Fibroblast of pulmonary artery (primary cell): ENCODE measurements at places on chromosomes 3 and 15.

DNA sequence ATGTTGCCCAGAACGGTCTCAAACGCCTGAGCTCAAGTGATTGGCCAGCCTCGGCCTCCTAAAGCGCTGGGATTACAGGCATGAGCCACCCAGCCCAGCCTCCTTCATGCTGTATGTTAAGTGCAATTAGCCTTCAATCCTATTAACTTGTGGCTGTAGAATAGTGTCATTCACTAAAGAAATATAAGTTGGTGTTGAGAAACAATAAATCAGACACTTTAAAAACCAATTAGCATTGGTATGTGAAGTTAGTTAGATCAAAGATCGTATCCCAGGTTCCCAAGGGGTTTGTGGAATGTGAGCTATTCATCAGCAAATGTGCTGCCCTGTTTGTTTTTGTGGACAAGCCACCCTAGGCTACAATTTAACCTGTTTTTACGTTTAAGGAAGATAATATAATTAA is 11.0 kb upstream of the PIK3CB start:
- no peak for DNase-seq

- DNase-seq, result no peak
Observed at GRCh38 chr3:48500656-48501055, 3.3 kb downstream of the SHISA5 start.

GRCh38 chr3:106208251-106208650 is 339.4 kb upstream of the CBLB start:
- no peak for DNase-seq

DNA sequence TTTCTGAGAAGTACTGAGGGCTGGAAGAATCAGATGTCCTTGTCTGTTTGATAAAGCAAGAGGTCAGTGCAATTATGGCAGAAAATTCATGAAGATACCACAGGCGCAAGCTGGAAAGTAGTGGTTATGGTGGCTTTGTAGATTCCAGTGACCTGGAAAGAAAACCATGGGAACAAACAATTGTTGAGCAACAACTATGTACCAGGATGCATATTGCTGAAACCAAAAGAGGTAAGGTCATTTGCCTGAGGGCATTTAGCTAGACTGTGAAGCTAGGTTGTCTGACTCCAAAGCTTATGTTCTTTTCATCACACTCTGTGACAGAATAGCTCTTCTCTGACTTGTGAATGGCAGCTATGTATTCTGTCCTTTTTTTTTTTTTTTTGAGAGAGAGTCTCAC is 74.0 kb downstream of the B3GALNT1 start:
- DNase-seq, result no peak

GRCh38 chr3:177764377-177764912 is 567.2 kb upstream of the TBL1XR1 start:
- DNase-seq, result peak; percentile 48

DNA sequence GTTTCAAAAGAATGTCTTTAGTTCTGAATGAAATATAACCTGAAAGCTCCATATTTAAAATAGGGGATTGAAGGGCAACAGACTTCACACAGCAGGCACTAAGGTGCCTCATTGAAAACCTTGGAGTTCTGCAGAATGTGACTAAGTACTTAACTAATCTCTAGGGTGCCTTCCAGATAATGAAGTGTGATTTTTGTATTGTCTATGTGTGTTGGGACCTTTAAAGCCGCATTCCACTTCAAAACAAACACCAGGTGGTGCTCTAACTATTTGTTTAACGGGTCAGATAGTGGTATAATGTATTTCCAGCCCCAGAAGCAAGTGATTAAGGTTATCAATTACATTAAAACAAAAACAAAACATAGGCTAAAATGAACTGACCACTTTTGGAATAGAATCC is 28.0 kb downstream of the TFG start:
- peak; percentile 44 for DNase-seq

DNA sequence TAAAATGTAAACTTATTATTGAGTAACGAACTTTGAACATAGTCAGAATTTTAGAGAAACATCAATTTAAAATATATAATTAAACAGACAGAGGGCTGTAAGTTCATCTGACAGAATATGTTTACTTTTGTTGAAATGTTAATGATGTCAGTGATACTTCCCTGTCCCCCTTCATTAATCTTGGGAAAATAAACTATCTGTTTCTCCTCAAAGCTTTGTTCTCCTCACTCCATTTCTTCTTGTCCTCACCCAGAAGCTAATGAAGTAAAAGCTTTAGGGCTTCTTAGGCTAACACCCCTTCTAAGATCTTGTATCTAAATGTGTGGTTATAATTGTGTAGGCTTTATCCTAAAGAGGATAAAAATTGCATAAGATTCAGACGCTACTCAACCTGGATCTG is 1031.8 kb downstream of the FHIT start:
- DNase-seq, result no peak

GRCh38 chr3:133572158-133573053 is 1.1 kb upstream of the CDV3 start:
- DNase-seq, result peak; percentile 60

- DNase-seq, result no peak
Observed at GRCh38 chr3:71360764-71361163, 222.8 kb downstream of the FOXP1 start.

- no peak for DNase-seq
Observed at GRCh38 chr15:98080791-98081190, 120.3 kb downstream of the ARRDC4 start.

- DNase-seq, result no peak
Observed at GRCh38 chr3:84440291-84440690, 518.5 kb upstream of the CADM2 start.

DNA sequence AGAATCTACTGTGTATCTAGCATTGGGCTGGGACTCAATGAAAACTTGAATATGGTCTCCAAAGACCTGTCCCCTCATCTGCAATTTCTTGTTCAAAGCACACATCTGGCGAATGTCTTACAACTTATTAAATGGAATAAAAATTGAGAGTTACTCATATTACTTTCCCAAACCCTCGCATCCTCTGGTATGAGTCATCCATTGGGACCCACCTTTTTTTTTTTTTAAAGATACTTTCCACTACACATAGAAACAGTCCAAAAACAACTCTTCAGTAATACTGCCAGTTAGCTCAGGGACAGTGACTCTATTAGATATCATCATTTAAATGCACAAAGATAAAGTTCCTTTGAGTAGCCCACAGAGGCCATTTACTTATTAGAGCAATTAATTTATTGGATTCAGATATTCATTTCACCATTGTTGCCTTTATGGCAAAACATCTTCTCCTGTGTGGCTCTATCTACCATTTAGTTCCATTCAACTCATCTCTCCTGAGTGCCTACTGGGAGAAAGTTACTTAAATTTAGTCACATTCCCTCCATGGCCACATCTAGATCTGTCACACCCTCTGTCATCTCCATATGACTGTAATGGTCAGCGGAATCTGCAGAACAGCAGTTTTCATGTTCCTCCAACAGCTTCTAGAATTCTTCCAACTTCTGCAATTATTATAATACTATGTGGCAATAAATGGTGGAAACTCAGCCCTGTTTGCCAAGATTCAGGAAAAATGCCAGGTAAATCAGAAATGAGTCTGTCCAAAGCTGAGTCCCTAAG is 77.9 kb upstream of the ARHGEF3 start:
- DNase-seq, result peak; percentile 68

GRCh38 chr3:158748237-158748828 is 16.1 kb upstream of the RARRES1 start:
- DNase-seq, result peak; percentile 62

DNA sequence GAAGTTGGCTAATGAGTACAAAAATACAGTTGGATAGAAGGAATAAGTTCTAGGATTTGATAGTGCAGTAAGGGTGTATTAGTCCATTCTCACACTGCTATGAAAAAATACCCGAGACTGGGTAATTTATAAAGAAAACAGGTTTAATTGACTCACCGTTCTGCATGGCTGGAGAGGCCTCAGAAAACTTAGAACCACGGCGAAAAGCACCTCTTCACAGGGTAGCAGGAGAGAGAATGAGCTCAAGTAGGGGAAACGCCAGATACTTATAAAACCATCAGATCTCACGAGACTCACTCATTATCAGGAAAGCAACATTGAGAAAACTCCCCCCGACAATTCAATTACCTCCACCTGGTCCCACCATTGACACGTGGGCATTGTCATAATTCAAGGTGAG is 483.3 kb downstream of the TUSC7 start:
- DNase-seq, result no peak

- DNase-seq, result peak; percentile 86
Observed at GRCh38 chr3:141979050-141979671, 102.7 kb downstream of the ATP1B3 start.

- no peak for DNase-seq
Observed at GRCh38 chr3:38984110-38984509, 67.6 kb downstream of the SCN11A start.

GRCh38 chr15:26148156-26148860 is 285.2 kb upstream of the ATP10A start:
- no peak for DNase-seq
